Left colon (tissue), 2 donors: ENCODE measurements at places on chromosomes 12 and 14.

DNA sequence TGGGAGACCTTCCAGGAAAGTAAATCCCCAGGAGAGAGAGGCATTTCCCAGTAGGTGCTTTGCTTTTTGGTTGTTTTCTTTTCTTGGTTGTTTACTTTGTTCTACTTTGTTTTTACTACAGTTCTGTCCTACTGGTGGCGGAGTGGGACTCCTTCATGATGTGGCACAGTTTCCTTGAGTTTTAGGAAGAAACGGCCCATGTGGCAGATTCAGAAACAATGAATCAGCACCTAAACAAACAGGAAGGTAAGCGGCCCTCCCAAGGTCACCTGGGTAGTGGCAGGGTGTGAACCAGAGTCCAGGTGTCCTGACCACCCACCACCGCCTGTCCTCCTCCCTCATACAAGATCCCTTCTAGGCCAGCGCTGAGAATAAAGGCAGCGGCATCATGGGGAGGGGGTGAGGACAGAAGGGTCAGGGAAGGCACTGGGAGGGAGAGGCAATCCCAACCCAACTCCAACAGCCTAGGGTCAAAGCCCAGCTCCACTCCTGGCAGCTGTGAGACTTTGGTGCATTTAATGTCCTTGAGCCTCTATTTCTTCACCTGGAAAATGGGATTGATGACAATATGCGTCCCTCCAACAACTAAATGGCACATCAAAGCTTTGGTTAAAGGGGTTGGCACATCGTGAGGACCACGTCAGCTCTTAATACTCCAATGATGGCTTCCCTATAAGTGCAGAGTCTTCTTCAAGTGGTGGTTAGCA lies 111.5 kb upstream of the BCL2L14 start:
- DNase-seq = no peak

GRCh38 chr12:131445184-131445774 lies 265.6 kb upstream of the SFSWAP start:
- DNase-seq = no peak

DNA sequence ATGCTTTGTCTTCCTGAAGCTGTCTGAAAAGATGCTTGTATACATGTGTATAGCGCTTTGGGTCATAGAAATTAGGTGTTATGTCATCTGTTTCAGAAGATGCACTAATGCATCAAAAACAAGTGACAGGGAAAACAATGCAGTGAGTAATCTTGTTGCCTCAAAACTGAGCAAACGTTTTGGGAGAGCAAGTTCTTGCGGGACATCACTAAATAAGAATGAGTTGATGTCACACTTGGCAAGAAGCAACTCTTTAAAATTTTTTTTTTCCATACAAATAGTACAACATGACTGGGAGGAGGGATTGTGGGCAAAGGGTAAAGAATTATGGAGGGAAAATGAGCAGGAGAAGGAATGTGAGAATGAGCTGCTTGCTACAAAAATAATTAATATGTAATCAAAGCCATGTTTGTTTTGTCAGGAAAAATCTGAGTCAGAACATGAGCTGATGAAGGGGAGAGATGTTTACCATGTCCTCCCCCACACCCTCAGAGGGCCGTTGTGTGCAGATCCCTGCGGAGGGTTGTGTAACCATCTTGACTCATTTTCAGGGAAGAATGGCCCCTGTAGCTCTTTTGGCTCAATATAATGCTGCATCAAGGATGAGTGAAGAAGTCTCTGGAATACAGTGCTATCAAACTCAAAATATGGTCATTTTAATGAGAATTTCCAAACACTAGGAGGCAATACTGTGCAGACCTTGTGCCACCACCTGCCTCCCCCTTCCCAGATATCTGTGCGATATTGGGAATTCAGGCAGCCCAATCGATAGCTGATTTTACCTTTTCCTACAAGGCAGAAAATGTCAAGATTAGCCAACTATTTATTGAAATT lies 41.4 kb downstream of the BORCS5 start:
- DNase-seq = no peak

GRCh38 chr14:97074856-97075255 lies 277.7 kb downstream of the VRK1 start:
- no peak for DNase-seq

DNA sequence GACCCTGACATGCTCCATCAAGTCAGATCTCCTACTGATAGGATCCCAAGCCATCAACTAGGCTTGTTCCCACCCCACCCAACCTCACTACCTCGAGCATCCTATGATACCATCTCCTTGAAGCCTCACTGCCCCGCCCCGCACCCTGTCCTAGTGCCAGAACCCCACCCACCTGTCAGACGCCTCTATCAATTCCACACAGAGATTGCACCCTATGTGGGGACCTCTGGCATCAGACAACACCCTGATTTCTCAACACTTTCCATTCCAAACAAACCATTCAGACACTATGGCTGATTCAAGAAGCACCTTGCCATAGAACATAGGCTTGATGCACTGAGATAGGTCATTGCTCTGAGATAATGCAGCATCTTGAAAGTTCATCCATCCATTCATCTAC lies 3.1 kb upstream of the GLTP start:
- no peak for DNase-seq

GRCh38 chr14:50053935-50054334 lies 62.4 kb downstream of the VCPKMT start:
- DNase-seq = no peak

DNA sequence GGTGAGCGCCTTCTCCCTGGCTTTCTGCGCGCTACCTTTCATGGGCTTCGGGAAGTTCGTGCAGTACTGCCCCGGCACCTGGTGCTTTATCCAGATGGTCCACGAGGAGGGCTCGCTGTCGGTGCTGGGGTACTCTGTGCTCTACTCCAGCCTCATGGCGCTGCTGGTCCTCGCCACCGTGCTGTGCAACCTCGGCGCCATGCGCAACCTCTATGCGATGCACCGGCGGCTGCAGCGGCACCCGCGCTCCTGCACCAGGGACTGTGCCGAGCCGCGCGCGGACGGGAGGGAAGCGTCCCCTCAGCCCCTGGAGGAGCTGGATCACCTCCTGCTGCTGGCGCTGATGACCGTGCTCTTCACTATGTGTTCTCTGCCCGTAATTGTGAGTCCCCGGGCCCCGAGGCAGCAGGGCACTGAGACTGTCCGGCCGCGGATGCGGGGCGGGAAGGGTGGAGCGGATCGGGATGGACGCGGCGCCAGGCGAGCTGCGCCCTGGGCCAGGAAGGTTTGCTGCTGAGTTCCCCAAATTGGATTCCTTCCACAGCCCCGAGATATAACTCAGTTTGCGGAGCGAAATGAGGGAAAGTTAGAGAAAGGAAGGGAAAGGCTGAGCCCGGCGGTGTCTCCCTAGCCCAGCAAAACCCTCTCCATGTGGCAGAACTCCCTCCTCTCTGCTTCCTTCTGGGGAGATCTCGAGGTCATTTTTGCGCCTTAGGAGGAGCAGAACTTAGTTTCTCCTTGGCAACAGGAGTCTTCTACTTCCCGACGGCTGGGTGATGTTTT lies 972 bp downstream of the PTGDR start:
- DNase-seq = peak; percentile 41

GRCh38 chr12:78418919-78419318 lies 445.7 kb upstream of the SYT1 start:
- no peak for DNase-seq
